ENCODE measurements at places on chromosomes 7 and 10.

- DNase-seq = no peak
Observed at GRCh38 chr7:114802632-114803031, 119.3 kb upstream of the MDFIC start.

DNA sequence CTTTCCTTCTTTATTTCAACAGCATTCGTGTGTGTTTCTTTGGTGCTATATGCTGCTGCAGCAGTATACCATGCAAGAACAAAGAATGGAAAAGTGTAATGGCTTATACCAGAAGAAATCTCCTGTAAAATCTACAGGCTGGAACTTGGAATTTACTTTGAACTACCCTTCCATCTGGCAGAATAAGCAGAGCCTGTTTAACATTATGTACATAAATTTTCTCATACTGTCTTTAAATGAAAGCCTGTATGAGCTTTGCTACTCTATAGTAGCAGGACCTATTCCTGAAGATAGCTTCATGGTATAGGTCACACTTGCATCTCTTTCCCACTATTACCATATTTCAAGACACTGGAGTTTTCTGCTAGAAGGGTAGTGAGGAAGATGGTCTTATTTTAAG, 522.1 kb upstream of the GHITM start:
- no peak for DNase-seq

DNA sequence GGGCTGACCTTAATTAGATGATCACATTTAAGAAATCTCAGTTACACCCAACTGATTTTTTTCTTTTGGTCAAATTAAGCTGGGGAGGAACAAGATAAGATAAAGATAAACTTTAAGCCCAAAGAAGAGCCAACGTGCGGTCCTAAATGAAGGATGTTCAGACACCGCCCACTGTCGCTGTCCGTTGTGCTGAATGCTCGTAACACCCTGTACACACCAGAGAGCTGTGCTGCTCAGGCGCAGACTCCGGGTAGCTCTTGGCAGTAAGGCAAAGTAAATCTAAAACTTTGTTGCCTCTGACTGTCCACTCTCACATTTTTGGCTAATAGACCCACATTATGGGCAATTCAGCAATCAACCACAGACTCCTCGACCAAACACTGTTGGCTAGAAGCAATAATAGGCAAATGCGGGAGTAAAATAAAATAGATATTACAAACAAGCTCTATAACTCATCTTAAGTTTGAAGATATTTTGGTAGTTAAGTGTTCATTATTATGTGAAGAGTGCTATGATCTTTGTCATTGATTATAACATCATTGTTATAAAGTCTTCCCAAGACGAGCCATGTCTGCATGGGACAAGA, 57.1 kb downstream of the PLPP4 start:
- DNase-seq = no peak

DNA sequence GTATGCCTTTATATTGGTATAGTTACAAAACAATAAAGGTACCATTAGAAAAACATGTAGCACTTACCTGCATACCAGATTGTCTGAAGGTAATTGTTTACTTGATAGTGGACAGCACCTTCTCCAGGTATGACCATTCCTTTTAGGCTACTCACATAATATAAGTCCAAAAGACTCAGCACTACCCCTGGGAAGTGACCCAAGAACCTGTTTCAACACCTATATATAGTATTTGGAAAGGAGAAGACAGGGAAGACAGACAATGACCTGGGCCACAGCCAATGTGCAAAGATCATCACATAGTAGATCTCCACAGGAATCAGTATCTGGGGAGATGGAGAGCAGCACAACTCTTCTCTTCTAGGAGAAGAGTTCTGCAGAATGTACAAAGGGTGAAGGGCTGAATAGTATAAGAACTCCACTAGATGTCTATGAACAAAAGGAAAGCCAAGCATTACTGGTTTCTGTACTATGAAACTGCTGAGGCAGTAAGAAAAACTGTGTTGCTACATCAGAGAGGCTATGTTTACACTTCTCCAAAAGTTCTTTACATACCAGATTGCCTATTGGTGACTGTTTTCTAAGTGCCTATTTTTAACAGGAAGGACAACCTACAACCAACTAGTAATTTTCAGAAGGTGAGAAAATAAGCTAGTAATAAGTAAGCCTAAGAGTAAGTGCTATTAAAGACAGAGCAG, 159.2 kb downstream of the BTAF1 start:
- no peak for DNase-seq

- DNase-seq = no peak
Observed at GRCh38 chr7:40077849-40078248, 56.6 kb downstream of the MPLKIP start.

DNA sequence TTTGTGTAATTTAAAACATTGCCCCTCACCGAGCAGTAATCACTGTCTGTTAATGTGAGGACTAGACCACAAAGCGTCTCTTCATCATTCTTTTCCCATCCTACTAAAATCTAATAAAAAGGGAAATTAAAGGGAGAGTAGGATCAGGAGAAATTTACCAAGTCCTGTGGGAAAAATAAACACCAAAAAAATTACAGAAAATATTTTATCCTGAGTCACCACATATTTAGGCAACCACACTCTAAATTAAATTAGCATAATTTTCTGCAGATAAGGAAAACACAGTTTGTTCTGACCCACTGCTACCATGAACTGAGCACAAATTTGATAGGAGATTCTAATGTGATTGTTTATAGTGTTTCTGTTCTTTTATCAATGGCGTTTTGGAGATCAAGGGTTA, 49.3 kb downstream of the CCDC6 start:
- no peak for DNase-seq

- no peak for DNase-seq
Observed at GRCh38 chr10:78476844-78477243, 443.2 kb downstream of the RPS24 start.

- DNase-seq = no peak
Observed at GRCh38 chr7:47435889-47436312, 146.0 kb downstream of the TNS3 start.

GRCh38 chr7:38927751-38928150, 18.8 kb upstream of the VPS41 start:
- DNase-seq = no peak

GRCh38 chr7:122310119-122311021, 5.8 kb upstream of the FEZF1 start:
- no peak for DNase-seq

DNA sequence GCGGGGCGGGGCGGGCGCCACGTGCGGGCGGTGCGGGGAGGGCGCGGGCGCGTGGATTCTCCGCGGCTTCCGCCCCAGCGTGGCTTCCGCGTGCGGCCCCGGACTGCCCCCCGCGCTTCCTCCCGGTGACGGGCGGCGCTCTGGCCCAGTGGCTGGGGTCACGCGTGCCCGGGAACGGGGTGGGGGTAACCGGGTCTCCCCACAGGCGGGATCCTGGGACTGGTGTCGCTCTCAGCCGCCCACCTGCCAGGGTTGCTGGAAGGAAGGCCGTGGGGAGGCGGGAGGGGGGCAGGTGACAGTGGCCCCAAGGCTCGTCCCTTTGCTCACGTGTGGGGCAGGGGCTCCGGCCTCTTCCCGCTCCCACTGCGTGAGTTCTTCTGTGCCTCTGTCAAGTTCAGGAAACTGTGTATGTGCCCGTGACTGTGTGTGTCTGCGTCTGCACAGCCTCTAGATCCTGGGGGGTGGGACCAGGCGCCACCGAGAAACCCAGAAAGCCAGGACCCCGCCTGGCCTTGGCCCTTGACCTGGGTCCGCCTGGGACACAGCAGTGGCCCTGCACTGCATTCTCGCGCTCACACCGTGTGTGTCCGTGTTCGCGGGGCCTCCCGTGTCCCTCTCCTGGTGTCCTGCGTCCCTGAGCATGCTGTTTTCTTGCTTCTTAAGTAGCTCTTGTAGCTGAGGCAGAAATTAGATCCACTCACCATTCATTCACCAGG, 919 bp downstream of the MAFK start:
- no peak for DNase-seq

- no peak for DNase-seq
Observed at GRCh38 chr7:131548371-131548770, 8.1 kb downstream of the PODXL start.

DNA sequence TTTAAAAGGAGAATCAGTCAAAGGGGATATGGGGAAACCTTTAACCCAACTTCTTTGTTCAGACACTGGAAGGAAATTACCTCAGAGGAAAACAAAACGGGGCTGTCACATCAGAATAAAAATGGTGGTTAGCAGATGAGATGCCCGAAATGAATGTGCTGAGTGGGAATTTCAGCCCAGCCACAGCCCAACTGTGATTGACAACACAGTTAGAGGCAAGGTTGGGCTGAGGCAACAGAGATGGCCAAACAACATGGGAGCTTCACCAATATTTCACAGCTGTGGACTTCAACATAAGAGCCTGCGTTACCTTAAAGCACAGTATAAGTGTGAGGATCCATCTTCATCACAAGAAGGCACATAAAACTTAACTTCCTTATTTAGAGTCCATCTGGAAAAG, 133.5 kb upstream of the PTPRZ1 start:
- no peak for DNase-seq

GRCh38 chr10:80924063-80924952, 386.6 kb downstream of the SH2D4B start:
- DNase-seq = no peak

GRCh38 chr10:75971402-75972211, 540.2 kb downstream of the LRMDA start:
- no peak for DNase-seq

DNA sequence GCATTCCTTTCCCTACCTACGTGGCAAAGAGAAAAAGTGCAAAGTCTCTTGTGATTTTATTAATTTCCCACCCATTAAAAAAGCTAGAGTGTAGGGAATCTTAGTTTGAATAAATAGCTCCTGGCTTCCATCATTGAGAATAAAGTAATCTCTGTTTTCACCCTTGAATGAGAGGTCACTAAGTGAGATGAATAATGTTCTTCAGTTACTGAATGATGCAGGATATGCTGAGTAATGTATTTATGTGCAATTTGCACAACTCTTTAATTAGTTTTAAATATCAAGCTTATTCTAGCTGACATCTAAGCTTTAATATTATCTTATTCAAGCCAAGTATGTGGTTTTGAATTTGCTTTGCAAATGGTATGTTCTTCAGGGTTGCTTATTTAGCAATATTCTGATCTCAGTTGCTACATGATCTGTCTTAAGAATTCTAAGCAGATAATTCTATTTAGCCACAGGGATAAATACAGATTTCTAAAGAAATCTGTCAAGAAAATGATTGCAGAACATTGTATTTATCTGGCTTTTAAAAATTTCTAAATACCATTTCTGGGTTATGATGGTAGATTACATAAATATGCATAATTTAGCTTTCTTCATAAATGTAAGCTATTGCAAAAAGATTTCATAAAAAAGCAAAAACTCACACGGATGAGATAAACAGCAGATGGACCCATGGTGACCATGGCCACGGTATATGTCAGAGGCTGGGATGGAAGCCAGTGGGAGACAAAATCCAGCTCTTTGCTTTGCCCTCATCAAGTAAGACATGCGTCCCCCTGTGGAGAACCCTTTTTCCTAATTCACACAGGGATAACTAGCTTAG, 141.0 kb downstream of the MACC1 start:
- DNase-seq = no peak

DNA sequence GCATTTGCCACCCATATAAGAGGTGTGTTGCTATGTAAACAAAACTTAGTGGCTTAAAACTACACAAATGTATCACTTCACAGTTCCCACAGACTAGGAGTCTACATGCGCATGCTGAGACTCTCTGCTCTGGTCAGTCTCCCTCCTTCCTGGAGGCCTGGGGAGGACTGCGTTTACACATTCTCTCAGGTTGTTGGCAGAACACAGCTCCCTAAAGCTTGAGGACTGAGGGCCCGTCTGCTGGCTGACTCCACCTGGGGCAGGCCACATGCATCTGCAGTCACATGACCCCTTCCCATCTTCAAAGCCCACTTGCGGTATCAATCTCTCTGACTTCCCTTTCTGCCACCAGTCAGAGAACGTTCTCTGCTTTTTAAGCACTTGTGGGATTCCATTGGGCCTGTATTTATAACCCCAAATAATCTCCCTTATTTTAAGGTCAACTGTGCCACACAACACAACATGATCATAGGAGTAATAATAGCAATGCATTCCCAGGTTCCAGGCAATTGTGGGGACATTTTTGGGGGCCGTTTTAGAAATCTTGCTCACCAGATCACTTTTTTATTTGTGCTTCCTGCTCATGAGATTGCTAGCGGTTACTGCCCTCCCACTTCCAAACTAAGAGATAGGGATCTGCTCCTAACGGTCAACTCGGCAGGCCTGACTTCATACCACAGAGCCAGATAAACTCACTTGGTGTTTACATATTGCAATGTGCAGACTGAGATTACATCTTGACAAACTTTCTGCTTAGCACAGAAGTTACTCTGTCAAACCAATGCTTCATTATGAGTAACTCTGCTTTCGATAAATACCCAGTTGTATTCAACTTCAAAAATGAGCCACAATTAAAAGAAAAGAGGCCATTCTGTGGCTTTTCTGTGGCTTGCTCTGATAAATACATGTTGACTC, 96.3 kb downstream of the ALOX5 start:
- peak; percentile 34 for DNase-seq

DNA sequence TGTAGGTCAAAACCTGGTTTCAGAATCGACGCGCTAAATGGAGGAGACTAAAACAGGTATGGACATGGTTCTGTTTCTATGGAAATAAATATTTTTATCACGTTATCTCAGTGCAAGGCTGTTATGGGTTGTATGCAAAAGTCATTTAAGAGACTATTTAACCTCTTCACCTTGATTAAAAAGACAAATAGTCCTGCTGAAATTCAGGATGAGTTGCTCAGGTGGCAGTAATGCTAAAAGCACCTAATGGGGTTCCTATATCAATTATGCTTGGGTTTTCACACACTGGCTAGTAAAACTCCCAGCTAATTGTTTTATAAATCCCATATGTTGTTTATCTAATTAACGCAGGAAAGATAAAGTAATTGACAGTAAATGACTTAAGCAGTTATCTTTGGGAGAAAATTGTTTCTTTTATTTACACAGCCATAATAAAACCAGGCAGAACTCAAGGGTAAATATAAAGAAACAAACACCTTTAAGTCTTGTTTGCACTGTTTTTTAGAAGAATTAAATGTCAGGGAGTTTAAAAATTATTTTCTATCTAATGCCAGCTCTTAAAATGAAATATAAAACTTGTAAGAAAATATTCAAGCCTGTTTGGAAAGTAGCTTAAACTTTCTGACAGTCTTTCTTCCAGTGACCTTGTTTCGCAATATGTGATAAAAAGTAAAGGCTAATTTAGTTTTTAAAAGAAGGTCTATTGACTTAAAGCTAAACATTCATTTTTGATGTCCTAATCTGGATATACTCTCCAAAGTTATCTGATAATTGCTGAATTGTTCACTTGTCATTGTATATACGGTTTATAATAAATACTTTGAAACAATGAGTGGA, 3.2 kb downstream of the HHEX start:
- DNase-seq = no peak
